8988T (cell line): ENCODE measurements at places on chromosomes 6 and 20.

DNA sequence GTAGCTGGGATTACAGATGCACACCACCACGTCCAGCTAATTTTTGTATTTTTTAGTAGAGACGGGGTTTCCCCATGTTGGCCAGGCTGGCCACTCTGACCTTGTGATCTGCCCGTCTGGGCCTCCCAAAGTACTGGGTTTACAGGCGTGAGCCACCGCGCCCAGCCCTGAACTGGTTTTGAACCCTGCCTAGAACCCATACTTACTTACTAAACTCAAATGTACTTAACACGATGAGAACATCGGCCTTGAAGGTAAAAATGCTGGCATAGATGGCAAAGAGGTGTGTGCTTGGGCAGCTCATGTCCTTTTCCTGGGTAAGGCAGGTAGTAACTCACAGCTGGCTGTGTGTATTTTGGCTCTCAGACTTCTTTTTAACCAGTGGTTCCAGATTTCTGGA, 3.2 kb upstream of the ARMC12 start:
- DNase-seq, result no peak

- DNase-seq, result no peak
Observed at GRCh38 chr6:74851596-74851995, 354.3 kb downstream of the COL12A1 start.

GRCh38 chr6:38146021-38146733, 326.6 kb downstream of the ZFAND3 start:
- no peak for DNase-seq

DNA sequence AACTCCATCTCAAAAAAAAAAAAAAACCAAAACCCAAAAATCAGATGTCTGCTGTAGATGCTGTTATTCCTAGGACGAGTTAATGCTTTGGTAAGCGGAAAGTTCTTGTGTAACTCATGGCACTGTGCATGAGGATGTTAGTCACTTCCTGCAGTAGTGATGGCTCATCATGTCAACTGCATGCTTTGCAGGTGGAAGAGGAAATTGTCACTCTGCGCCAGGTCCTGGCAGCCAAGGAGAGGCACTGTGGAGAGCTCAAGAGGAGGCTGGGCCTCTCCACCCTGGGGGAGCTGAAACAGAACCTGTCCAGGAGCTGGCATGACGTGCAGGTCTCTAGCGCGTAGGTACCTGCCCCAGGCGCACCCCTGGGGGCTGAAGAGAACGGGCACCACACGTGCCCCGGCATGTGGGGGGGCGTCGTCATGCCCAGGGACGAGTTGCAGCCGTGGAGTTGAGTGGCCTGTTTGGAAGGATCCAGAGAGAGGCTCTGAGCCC, 8.5 kb downstream of the TPD52L2 start:
- no peak for DNase-seq

DNA sequence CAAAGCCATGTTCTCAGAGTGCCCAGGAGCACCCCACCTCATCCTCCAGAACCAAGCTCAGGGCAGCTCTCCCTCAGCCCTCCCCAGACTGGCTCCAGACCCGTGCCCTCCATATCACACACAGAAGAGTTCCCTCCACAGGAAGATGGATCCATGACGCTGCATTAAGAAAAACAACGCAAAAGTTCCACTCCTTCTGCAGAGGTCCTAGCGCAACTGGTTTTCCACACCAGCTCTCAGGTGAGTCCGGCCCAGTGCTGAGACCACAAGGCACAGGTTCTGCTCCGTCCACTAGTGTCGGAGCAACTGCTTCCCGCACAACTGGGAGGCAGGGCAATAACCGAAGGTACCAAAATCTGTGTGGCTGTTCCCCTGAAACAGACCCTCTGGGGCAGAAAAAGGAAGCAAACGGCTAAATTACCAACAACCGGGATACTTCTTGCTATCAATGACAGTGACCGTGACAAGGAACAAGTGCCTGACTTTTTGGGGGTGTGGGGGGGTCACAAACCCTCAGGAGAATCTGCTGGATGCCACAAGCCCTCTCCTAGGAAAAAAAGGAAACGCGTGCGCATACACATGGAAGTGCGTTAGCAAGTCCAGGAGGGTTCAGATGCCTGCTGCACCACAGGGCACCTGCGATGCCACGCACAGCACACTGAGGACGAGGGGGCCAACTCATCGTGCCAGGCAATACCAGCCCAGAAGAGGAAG, 49.2 kb downstream of the MYH7B start:
- no peak for DNase-seq

DNA sequence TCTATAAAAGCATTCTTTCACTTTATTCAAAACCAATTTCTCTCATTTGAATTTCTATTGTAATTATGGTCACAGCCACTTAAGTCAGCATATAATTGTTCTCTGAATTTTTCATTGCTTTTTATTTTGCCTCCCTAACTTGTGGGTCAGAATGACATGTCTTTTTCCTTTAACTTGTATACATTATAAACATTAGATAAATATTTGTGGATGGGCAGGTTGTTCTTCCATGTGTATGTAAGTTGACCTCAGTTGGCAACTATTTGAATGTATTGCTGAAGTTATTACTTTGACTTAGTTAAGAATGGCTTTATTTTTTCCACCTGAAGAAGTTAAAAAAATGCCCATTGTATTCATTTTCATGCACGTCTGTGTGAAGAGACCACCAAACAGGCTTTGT, 83.0 kb upstream of the MAP3K7 start:
- no peak for DNase-seq

DNA sequence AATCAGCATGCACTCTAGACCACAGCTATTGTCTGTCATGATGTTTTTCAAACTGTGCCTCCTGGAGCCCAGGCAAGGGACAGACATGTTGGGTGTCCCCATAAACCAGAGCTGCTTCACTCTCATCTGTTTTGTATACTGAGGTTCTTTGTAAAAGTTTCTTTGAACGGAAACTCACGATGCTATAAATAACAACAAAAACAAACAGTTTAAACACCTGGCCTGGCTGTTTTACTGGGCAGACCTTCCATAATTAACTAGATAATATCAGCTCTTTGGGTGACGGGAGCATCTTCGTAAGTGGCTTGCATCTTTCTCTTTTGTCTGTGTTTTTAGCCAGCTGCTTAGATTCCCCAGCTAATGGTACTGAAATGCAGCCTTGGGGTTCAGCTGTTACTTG, 190.3 kb downstream of the ZDHHC14 start:
- DNase-seq, result no peak

- peak; percentile 46 for DNase-seq
Observed at GRCh38 chr20:34363465-34364222, 571 bp downstream of the ITCH start.

DNA sequence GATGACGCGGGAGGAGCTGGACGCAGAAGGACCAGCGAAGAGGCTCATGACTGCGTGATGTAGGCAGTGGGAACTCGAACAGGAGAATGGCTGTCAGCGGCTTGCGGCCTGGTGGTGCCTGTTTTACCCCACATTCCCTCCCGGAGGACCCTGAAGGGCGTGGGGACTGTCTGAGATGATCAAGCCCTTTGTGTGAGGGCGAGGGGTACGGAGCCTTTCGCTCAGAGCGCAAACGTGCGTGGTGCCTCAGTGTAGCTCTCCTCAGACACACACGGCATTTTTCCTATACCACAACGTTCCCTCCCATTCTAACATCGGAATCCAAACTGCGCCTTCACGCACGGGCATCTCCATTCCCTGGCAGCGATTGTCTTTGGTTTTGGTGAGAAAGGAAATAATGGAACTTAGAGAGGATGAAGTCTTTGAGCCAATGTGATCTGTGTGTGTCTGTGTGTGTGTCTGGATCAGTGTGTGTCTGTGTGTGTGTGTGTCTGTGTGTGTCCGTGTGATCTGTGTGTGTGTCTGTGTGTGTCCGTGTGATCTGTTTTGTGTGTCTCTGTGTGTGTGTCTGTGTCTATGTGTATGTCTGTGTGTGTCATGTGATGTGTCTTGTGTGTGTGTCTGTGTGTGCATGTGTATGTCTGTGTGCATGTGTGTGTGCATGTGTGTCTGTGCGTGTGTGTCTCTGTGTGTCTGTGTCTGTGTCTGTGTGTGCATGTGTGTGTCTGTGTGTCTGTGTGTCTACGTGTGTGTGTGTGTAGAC, 5.3 kb downstream of the PTK6 start:
- peak; percentile 34 for DNase-seq

DNA sequence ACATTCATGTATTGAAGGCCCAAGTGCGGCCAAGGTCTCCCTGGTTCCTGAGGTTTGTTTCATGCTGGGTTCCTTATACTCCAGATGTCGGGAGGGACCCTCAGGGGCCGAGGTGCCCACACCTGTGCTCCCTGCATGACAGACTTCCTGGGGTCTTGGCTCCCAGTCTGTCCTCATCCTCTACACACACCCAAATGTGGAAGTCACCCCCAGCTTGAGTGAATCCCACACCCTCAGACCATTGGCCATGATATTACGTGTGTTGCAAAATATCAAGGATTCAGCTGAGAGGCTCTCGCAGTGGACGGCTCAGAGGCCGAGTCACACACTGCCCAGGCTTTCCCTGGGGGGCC, 82.2 kb upstream of the DUSP22 start:
- no peak for DNase-seq

DNA sequence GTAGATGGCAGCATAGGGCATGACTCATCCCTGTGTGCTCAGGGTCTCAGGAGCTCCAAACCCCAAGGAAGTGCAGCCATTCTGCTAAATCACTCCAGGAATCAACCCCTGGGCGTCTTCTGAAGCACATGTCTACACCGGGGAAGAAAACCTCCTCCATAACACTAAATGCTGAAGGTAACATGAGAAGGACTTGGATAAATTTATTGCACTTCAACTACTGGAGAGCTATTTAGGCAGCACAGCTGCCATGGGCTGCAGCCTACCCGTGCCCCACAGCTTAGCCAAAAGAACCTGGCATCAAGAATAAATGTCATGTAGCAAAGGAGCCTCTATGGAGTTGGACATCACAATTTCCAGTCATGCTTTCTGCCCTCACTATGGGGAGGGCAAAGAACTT, 152.4 kb upstream of the PROKR2 start:
- DNase-seq, result no peak

- DNase-seq, result no peak
Observed at GRCh38 chr6:9612489-9612888, 802.4 kb downstream of the TFAP2A start.

DNA sequence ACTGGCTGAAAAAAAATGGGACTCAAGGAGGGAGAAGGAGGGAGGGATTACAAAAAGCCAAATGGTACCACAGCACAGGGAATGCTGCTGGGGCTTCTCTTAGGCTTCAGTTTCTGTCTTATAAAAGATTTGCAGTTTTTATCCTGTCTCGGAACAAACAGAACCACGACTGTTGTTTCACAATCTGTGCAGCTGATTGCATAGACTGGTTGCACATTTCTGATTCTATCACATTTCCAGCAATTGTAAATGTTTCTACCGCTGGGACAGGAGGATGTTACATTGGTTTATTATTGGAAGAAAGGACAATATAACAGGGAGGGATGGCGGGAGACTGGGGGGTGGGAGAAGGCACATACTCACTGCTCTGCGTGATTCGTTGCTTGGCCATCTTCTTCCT, 73.5 kb upstream of the ARID1B start:
- no peak for DNase-seq

GRCh38 chr6:118354641-118355040, 193.5 kb upstream of the PLN start:
- no peak for DNase-seq

- DNase-seq, result no peak
Observed at GRCh38 chr20:63484236-63484635, 11.8 kb upstream of the KCNQ2 start.

GRCh38 chr20:51647674-51648570, 105.4 kb upstream of the NFATC2 start:
- DNase-seq, result no peak

- DNase-seq, result no peak
Observed at GRCh38 chr6:159615918-159616317, 77.1 kb downstream of the SOD2 start.

GRCh38 chr6:38078671-38079070, 259.1 kb downstream of the ZFAND3 start:
- no peak for DNase-seq

DNA sequence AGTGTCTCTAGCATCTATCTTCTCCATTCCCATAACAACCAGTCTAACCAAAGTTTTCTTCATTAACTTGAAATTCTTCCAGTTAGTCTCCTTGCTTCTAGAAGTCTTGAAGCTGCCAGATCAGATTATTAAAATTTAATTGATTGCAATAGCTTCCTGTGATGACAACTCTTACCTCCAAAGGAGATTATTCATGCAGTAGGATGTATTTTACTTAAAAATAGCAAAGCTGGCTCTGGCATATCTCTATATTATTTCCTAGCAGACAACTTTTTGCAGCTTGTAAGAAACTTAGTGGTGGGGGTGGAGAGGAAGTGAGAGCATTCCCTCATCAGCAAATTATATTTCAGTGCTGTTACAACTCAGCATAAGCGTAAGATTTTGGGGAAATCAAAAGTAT, 290.4 kb downstream of the GRIK2 start:
- DNase-seq, result no peak

DNA sequence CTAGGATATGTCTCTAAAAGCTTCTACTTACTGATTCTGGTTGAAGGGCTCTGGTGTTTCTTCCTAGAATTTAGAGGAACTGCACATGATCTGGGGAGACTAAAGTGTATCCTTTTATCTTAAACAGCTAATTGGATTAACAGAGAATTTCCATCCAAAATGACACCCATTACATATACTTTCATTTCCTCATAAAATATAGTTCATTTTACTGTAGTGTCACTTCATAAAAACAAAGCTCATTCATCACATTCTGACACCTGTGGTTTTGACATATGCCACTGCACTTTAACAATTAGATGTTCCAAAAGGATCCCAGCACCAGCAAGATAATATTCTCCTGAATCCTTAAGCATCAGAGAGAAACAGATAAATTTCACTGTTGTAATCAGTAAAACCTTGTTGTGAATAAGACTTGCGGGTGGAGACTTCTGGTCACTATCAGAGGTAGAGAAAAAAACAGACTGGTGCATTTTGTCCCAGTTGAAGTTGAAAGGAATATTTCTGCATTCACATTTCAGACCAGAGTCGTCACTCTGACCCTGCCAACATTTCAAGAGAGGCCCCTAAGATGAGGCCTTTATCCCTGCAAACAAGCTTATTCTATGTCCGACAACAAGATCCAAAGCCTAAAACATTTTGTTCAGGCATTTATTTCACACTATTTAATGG, 175.3 kb upstream of the BMP5 start:
- DNase-seq, result no peak

DNA sequence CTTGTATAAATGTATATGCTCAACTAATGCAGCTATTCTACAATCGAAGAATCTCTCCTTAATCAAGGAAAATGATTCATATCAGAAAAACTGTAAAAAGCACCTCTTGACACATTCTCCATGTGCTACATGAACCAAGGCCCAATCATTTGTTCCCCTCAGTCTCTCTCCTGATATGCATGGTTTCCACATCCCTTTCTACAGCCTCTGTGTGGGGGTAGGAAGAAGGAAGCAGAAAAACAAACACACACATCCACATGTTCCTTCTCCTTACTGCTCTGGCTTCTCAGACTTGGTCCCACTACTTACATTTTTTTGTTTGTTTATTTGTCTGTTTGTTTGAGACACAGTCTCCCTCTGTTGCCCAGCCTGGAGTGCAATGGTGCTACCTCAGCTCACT, 510.5 kb downstream of the PRKN start:
- no peak for DNase-seq
